ENCODE measurements at places on chromosomes 6 and 20.
A peak's percentile ranks its signal among the peaks of the same experiment; 100 is the strongest.

GRCh38 chr20:50886184-50886790 lies 45.0 kb downstream of the ADNP start:
- no peak for DNase-seq

DNA sequence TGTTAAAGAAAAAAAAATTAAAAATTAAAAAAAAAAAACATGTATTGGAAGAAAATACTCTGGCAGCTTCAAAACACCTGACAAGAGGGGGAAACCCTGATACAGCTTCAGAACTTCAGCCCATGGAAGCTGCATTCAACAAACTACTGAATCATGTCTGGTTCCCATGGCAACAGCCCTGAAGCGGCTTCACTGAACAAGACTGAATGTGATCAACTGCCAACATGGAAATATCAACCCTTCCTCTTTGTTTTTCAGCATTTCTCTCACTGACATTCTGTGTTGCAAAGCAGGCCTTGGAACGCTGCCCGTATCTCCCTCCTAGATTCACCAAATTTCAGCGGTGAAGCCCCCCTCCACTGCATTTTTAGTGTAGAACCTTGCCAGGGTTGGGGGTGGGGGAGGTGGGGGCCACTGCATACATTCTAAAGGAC lies 91.3 kb upstream of the SHLD1 start:
- DNase-seq = peak; percentile 42

DNA sequence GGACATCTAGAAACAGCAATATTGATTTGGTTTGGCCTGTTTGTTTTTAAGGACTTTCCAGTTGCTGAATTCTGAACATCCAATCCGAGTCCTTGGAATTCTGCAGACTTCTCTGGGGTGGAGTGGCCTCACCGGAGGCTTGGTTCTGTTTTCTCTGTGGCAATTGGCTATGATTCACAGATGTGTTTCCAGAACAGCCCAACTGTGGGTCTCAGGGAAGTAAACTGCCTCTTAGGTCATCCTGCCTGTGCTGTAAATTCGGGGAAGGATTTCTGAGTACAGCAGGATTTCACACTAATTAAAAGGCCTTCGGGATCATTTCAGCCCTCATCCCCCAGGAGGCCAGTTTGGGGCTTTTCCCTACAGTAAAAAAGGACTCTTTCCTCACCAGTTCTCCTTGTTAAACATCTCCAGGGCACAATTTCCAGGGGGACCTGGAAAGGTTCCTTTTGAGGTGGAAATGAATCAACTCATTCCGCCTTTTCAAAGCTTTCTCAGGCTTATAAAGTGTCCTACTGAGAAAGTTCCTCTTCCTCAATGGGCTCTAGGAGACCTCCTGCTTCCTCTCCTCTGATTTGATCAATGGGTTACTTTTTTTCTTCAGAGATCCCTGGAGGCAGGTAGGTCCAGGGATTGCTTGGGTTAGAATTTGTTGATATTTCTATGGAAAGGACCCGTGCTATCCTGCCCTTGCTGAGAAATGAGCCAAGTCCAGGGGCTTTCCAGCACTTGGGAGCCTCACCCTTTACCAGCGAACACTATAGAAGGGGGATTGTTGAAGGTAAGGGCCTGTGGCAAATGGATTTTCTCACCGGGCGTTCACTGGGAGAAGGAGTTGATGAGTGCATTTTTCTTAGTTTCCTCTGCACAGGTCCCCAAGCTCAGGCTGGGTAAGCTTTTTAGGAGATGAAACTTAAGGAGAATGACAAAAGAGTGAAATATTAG lies 114.6 kb downstream of the CLIC5 start:
- DNase-seq = no peak

- no peak for DNase-seq
These were observed 613.8 kb downstream of the TFAP2B start for GRCh38 chr6:51432481-51432880.

Measured in hepatic stellate cell (primary cell).